ENCODE measurements at places on chromosomes 13 and 19.

- no peak for DNase-seq
Observed at GRCh38 chr19:5663904-5664303, 16.4 kb downstream of the MICOS13 start.

- no peak for DNase-seq
Observed at GRCh38 chr13:86877441-86877840, 793.7 kb upstream of the SLITRK5 start.

DNA sequence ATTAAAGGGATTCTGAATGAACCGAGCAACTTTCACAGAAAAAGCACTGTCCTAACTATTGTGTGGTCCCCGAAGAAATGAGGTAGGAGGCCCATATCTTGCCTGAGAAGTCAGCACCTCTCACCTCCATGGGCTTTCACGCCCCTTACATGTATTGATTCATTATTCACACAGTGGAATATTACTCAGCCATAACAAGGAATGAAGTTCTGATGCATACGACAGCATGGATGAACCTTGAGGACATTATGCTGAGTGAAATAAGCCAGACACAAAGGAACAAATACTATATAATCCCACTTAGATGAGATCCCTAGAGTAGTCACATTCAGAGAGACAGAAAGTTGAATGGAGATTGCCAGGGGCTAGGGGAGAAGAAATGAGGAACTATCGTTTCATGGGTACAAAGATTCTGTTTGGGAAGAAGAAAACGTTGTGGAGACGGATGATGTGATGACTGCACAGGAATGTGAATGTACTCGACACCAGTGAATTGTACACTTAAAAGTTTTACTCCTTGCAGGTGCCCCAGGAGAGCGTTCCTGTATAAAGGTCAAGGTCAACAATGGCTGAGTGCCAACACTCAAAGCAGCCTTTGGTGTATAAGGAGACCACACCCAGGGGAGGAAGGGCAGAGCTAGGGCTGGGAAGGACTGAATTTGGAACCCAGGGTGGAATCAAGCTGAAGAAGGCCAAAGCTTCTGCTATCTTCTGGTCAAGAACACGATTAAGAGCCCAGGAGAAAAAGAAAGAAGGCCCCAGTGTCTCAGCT, 22.5 kb downstream of the ZIC5 start:
- DNase-seq: no peak

DNA sequence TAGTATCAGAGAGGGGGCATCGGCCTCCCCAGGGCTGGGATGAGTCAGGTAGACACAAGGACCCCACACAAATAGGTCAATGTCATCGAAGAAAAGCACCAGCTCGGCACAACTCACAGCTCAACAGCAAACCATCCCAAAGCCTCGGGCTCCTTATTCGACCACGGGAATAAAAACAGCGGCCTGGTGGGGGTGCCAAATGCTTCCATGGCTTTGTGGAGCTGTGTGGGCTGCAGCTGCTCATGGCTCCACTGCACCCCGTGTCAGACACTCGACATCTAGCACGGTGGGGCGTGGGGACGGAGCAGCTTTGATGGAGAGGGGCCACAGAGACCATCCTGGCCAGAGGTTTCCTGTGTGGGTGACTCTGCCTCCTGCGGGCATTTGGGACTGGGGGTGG, 212.5 kb upstream of the SOX1 start:
- no peak for DNase-seq

DNA sequence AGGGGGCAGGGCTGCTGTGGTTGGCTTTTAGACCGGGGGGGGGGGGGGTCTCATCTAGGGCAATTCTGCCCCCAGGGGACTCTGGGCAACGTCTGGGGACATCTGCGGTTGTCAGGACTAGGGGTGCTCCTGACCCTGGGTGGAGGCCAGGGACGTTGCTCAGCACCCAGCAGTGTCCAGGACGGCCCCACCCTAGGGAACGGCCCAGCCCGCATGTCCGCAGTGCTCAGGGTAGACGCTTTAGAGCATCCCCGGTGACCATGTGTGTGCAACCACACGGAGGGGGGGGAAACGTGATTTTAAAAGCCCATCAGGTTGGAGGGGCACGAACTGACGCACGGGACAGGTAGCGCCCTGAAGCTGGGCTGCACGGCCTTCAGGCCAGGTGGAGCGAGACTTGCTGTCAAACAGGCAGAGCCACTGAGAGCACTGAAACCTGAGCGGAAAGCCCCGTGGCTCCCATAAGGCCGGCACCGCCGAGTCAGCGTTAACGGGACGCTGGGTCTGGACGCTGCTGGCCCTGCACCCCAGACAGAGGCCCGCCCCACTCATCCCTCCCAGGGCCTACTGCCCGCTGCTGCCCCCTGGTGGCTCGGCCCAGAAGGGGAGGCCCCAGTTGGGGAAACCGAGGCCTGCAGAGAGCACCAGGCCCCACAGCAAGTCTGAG, 8.3 kb downstream of the CACTIN start:
- no peak for DNase-seq

DNA sequence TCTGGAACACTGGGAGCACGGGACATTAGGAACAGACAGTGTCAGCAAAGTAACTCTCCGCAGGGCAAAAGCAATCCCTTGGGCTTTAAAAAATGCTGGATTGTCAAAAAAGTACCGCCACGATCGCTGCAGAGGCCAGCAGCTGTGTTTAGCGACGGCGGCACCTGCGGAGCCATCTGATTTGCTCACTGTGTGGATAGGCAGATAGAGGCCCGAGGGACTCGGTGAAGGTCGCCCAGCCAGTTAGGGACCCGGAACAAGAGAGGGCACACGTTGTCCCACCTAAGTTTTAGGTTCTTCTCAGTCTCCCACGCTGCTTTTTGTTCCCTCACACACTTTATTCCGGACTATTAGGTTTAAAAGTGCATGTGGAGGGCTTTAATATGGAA, 238.3 kb downstream of the TEX29 start:
- DNase-seq: no peak

- no peak for DNase-seq
Observed at GRCh38 chr13:50386541-50387050, 371.4 kb downstream of the KCNRG start.

DNA sequence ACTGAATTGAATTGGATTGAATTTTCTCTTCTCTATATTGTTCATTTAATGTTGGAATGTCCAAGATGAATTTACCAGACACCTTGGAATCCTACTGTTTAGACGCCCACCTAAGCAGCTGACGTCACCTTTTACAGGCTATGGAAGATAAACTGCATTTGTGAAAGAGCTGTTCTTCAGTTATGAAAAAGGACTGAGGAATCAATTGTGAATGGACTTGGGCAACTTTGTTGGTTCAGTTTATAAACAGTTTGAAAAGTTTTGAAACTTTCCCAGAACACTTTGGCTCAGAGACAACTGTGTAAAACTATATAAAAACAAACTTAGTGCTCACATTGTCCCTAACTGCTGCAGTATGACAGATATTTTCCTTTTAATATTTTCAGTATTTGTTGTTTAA, 590.8 kb upstream of the SPRY2 start:
- no peak for DNase-seq

DNA sequence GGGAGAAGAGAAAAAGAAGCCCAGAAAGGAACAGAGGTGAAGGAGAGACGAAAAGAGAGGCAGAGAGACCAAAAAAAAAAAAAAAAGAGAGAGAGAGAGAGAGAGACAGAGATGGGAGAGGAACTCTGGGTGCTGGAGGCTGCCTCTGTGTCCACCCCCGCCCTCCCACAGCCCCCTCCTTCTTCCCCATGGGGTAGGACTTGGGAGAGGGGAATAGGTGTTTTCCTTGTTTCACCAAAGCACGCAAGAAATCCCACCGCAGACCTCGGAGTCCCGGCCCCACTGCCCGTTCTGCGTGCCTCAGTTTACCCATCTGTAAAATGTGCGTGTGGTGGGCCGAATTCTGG, 4.9 kb downstream of the ONECUT3 start:
- no peak for DNase-seq

GRCh38 chr13:91133941-91134802, 213.3 kb upstream of the MIR17HG start:
- no peak for DNase-seq

DNA sequence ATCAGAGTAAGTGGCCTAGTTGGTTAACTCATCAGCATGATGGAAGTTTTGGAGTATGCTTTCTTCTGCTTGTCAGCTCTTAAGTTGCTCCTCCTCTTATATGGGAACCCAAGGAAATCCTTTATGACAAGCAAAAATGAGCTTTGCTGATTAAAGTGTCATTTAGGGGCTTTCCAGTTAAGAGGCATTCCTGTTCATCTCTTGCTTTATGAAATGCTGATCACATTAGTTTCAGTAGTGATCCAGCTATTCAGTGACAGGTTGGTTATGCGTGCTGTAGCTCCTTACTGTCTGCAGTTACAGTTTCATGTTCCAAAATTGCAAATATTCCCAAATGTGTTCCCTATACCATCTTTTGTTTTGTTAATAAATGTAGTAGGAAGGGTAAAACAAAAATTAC, 146.6 kb downstream of the CDK8 start:
- no peak for DNase-seq

DNA sequence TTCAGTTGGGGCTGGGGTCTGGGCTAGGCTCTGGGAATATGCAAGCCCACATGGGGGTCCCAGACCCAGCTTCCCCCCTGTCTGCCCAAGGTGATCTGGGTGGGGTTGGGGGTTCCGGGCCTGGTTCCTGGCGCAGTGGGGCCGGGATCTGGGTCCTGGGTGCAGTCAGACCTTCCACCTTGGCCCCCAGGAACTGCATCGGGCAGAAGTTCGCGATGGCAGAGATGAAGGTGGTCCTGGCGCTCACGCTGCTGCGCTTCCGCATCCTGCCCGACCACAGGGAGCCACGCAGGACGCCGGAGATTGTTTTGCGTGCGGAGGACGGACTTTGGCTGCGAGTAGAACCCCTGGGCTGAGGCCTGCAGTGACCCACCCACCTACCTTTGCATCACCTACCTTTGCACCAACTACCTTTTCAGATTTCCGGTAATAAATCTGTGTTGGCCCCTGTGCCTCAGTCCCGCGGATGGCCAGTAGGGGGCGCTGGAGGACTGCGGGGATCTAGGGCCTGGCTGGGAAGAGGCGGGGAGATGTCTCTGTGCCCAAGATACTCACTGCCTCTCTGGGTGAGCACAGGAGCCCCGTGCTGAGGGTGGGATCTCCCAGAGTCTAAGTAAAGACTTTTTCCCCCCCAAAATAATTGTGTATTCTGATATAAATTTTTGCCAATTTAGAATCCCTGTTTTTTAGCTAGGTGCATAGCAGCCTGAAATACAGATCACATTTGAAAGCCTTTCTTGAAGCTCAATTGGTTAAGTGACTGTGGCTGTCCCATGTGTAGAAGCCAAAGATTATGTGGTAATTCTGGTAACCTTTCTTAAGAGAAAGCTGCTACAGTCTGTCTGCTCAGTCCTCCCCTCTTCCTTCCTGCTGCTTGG, 11.5 kb upstream of the CYP4F3 start:
- DNase-seq: peak; percentile 16

- DNase-seq: no peak
Observed at GRCh38 chr13:97101912-97102708, 107.8 kb upstream of the OXGR1 start.

GRCh38 chr13:35961002-35961401, 170.2 kb downstream of the DCLK1 start:
- DNase-seq: no peak

Data from esophagus squamous epithelium (tissue), 5 donors.